ENCODE measurements at places on chromosomes 13 and 19.

DNA sequence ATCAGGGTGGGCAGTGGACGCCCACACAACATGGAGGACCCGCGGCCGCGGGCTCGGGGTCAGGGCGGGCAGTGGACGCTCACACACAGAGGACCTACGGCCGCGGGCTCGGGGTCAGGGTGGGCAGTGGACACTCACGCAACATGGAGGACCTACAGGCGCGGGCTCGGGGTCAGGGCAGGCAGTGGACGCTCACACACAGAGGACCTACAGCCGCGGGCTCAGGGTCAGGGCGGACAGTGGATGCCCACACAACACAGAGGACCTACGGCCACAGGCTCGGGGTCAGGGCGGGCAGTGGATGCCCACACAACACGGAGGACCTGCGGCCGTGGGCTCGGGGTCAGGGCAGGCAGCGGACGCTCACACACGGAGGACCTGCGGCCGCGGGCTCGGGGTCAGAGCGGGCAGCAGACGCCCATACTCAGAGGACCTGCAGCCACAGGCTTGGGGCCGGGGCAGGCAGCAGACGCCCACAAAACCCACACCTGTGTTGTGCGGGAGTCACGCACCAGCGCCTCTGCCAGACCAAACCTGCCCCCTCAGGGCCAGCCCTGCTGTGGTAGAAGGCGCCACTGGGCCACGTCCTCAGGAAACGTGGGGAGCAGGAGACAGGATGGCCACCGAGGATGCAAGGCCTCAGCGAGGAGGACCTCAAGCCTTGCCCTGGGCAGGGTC lies 27.6 kb upstream of the C13orf46 start:
- DNase-seq, result peak; percentile 88

DNA sequence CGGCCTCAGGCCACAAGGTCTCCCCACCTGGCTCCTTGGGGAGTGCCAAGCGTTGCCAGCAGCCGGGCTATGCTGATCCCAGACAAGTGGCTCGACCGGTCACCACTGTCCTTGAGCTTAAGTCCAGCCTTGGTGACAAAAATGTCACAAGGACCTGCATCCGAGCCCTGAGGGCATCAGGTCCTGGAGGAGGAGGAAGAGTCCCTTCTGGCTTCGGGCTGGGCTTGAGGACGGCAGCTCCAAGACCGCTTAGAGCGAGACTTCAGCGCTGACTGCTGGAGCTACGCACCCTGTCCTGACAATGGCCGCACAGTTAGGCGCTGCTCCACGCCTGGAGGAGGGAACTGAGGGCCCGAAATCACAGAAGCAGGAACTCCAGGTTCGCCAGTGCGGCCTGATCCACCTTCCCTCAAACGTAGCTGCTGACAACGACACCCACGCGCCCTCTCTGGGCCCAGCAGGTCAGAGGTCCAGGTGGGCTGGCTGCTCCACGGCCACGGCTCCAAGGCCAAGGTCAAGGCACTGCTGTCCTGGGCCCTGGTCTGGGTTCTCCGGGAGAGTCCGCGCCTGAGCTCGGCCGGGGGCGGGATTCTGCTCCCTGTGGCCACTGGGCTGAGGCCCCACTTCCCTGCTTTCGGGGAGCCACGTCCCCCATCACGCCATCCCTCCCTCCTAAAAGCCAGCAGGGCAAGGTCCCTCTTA lies 7.0 kb downstream of the SBNO2 start:
- DNase-seq, result peak; percentile 86

DNA sequence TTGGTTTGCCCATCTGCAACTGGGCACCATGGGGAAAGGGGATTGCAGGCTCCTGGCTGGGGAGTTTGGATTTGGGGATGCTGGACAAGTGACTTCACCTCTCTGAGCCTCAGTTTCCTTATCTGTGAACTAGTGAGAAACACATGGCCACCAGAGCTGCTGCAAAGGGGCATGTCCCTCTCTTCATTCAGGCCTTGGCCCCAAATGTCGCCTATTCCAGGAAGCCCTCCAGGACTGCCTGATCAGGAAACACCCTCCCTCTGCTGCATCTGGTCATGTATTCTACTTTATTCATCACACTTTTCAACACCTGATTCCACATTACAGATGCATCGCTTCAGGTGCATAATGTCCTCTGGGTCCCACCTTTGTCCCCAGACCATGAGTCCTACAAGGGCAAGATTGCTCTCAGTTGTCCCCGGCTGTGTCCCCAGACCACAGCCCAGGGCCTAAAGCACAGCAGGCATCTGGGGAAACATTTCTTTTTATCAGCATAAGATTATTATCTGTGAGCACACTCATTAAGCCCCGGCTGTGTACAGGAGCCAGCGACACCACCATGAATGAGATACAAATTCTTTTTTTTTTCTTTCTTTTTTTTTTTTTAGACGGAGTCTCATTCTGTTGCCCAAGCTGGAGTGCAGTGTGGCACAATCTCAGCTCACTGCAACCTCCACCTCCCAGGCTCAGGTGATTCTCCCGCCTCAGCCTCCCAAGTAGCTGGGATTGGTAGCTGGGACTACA lies 37.5 kb downstream of the ARRDC2 start:
- DNase-seq, result no peak

- DNase-seq, result no peak
Measured at GRCh38 chr13:49530457-49530856, 34.7 kb downstream of the PHF11 start.

DNA sequence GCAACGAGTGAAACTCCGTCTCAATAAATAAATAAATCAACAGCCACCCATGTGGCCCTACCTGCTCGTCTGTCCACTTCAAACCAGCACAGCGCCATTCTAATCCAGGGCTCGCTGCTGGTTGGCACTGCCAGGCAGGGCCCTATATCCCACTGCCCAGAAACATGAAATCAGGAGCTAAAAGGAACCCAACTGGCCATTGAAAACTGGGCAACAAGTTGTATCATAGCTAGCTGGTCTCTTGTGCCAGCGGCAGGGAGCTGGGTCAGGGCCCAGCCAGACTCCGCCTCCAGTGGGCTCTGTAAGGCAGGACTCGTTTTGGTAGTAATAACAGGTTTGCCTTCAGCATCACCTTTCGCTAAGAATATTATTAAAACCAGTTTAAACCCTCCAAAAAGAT lies 39.3 kb downstream of the GGACT start:
- no peak for DNase-seq

DNA sequence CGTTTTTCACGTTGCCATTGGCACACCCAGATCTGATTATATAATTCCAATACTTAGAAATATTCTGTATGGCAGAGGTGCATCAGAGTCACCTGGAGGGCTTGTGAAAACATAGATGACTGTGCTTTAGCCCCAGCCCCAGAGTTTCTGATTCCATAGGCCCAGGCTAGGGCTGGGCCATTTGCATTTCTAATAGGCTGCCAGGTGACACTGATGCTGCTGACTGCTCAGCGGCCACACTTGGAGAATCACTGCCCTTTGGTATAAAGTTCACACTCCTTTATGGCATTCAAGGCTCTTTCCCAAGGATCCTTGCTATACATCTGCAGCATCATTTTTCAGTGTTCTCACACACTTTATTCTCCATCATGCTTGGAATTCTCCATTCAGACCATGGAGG lies 137.1 kb downstream of the AKAP11 start:
- DNase-seq, result no peak

DNA sequence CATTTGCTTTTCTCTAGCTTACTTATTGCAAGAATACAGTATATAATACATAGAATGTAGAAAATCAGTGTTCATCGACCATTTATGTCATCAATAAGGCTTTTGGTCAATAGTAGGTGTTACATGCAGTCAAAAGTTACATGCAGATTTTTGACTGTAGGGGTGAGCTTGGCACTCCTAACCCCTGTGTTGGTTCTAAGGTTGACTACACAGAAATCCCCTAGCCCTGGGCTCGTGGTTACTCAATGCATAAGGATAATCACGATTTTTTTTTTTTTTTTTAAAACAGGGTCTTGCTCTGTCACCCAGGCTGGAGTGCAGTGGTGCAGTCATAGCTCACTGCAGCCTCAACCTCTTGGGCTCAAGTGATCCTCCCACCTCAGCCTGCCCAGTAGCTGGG lies 4.0 kb upstream of the NWD1 start:
- no peak for DNase-seq

- no peak for DNase-seq
Measured at GRCh38 chr19:47661611-47662010, 51.6 kb upstream of the EHD2 start.

- DNase-seq, result no peak
Measured at GRCh38 chr13:32438871-32439270, 10.9 kb upstream of the N4BP2L1 start.

DNA sequence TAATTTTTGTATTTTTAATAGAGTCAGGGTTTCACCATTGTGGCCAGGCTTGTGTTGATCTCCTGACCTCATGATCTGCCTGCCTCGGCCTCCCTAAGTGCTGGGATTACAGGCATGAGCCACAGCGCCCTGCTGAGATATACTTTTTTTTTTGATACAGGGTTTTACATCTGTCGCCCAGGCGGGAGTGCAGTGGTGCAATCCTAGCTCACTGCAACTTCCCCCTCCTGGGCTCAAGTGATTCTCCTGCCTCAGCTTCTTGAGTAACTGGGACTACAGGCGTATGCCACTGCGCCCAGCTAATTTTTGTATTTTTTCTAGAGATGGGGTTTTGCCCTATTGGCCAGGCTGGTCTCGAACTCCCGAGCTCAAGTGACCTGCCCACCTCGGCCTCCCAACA lies 2.0 kb downstream of the COLGALT1 start:
- DNase-seq, result no peak

GRCh38 chr13:26222520-26223046 lies 469 bp upstream of the RNF6 start:
- no peak for DNase-seq

DNA sequence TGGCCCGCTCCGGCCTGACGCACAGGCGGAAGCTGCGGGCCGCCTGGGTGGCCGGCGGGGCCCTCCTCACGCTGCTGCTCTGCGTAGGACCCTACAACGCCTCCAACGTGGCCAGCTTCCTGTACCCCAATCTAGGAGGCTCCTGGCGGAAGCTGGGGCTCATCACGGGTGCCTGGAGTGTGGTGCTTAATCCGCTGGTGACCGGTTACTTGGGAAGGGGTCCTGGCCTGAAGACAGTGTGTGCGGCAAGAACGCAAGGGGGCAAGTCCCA lies 4.4 kb downstream of the FFAR1 start:
- no peak for DNase-seq

GRCh38 chr13:112143753-112144615 lies 77.0 kb downstream of the SOX1 start:
- DNase-seq, result no peak

GRCh38 chr13:36369268-36370107 lies 23.3 kb upstream of the SPART start:
- DNase-seq, result no peak

- no peak for DNase-seq
Measured at GRCh38 chr19:14515501-14516047, 2.6 kb downstream of the DNAJB1 start.

- DNase-seq, result no peak
Measured at GRCh38 chr13:112464720-112465119, 88.6 kb downstream of the SPACA7 start.

DNA sequence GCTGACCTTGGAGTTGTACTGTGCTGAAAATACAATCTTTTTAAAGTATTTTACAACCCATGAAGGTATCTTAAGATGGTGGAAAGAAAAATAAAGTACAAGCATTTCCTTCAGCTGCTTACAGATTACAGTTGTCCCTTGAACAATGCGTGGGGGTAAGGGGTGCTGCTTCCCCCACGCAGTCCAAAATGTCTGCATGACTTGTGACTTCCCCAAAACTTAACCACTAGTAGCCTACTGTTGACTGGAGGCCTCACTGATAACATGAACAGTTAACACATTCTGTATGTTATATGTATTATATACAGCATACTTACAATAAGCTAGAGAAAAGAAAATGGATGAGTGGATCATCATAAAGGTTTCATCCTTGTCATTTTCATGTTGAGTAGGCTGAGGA lies 45.3 kb upstream of the ZNF599 start:
- DNase-seq, result no peak

DNA sequence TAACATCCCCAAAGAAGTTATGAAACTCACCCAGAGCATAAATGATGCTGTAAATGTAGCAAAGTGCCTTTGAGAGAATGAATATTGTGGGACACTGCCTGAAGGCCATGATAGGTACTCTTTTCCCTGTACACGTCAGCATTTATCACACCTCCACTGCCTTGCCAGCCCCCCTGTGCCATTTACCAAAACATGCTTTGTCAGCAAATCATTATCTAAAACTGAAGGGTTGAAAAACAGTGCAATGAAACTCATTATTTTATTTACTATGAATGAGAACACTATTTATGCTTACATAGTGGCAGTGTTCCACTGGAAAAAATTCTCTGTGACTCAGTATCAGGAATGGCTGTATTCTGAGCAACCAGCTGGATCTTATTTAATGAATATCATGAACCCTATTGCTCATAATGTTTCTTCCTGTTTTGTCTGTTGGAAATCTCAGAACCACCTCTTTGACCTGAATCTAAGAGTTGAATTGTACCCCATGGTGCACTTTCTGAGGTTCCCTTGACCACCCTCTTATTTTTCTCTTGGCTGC lies 564.1 kb downstream of the DCT start:
- no peak for DNase-seq

- DNase-seq, result no peak
Measured at GRCh38 chr13:102769679-102770078, 3.9 kb downstream of the TEX30 start.

GRCh38 chr19:6530386-6531162 lies at the start of gene TNFSF9:
TSS of gene TNFSF9 (plus strand) at chr19:6531026. CDS start at chr19:6531037, 11 bp downstream.
- DNase-seq, result peak; percentile 94

DNA sequence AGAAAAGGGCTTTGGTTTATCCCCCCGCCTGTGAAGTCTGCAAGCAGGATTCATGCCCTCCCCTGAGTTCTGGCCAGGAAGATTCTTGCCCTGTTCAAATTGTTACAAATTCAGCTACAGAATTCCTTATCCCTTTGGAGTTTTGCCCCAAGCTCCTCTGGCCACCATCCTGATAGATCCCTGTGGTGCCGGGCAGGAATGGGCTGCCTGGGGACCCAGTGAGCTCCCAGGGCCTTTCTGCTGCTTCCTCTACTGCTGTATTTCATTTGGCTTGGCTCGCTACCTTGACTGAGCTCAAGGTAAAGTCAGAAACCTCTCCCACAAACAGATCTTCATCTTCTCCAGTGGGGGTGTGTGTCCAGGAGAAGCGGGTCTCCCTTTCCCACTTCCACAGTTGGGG lies 194.6 kb upstream of the NBEA start:
- no peak for DNase-seq

GRCh38 chr19:39823686-39824085 lies 10.3 kb downstream of the DYRK1B start:
- DNase-seq, result no peak

- DNase-seq, result no peak
Measured at GRCh38 chr13:40132249-40132648, 476.8 kb downstream of the COG6 start.

GRCh38 chr19:46913198-46913851 lies 52.5 kb downstream of the ARHGAP35 start:
- DNase-seq, result no peak
